EH (cell line): ENCODE measurements at places on chromosomes 1 and 21.

- DNase-seq, result peak; percentile 82
These were observed 148.4 kb downstream of the GPATCH2 start for GRCh38 chr1:217482356-217483102.

GRCh38 chr1:17692645-17693044 lies 62.5 kb upstream of the ACTL8 start:
- DNase-seq, result no peak

DNA sequence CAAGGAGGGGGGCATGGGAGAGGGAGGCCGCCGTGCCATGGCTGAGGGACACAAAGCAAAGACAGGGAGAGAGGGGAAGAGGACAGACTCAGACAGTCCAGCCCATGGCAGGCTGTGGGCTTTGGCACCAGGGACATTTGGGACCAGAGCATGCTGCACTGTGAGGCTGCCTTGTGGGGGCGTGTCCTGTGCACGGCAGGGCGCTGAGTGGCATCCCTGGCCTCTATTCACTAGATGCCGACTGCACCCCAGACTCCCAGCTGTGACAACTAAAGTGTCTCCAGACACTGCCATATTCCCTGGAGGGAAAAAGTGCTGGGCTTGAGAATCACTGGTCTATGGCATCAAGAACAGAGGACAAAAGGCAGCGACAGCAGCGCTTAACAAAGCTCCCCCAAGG lies 18.6 kb upstream of the PRDM15 start:
- no peak for DNase-seq

- peak; percentile 74 for DNase-seq
These were observed 55.3 kb downstream of the CDC7 start for GRCh38 chr1:91555821-91556531.

DNA sequence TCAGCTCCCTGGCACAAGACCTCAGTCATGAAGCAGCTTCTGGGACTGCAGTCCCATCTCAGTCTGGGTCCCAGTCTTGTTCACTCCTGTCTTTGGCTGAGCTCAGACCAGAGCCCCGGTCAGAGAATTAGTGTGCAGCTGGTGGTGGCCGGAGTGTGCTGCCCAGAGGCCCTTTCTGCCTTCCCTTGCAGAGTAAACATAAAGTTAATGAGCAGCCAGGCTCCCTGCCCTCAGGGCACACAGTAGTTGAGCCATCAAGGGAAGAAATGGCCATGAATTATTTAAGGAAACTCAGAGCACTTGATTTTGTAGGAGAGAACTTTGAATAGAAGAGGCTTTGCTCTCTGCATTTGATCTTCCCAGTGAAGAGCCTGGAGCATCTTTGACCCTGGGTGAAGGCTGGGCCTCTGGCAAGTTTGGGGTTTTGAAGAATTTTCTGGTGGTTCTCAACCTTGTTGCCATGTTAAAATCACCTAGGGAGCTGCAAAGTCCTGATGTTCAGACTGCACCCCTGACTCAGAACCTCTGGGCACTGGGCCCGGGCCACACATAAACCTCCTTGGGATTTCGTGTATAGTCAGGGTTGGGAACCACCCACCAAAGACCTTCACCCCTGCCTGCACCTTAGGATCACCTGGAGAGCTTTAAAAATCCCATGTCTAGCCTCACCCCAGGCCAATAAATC lies 26.4 kb upstream of the SELENON start:
- peak; percentile 85 for DNase-seq

GRCh38 chr1:89910780-89911179 lies 84.1 kb upstream of the ZNF326 start:
- DNase-seq, result peak; percentile 92

DNA sequence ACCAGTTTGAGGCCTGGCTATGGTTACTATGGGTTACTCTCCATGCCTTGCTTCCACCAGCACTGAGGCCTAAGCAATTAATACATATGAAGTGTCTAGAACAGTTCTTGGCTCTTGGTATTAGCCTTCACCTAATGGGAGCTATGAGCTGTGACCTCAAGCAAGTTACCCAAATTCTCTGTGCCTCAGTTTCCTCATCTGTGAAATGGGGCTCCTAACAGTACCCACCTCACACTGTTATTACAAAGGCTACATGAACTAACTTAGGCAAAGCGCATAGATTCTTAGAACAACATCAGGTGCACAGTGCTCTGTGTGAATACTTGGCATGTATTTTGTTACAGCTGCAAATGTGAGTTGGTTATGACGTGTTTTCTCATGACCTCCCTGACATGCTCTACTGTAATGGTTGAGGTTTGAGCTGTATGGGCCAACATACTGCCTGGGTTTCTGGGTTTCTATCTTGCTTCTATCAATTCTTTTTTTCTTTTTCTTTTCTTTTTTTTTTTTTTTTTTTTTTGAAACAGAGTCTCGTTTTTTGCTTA lies 26.5 kb downstream of the CDCP2 start:
- no peak for DNase-seq
